CD4-positive, alpha-beta T cell treated with Interleukin-4 for 1 hour (primary cell): ENCODE measurements at places on chromosomes 6 and 20.

- no peak for DNase-seq
Measured at GRCh38 chr6:84415517-84415916, 188.1 kb upstream of the CEP162 start.

- no peak for DNase-seq
Measured at GRCh38 chr20:38220587-38221118, 39.9 kb downstream of the KIAA1755 start.

DNA sequence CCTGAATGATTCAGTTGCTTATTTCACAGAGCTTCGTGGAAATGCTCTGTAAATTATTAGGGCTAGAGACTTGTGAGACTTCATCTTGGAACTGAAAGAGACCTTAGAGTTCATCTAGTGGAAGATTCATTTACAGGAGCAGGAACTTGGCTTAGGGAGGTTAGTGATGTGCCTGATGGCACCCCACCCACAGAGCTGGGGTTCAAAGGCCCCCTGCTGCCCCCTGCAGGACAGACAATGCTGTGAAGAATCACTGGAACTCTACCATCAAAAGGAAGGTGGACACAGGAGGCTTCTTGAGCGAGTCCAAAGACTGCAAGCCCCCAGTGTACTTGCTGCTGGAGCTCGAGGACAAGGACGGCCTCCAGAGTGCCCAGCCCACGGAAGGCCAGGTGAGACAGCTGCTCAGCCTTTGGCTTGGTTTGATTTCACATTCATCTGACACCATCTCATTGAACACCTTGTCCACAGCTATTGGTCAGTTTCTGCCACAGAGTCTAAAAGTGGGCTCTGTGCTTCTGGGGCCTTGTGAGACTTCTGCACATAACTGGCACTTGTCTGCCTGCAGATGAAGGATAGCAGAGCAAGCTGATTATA is 25.1 kb downstream of the MYBL2 start:
- DNase-seq, result peak; percentile 46

DNA sequence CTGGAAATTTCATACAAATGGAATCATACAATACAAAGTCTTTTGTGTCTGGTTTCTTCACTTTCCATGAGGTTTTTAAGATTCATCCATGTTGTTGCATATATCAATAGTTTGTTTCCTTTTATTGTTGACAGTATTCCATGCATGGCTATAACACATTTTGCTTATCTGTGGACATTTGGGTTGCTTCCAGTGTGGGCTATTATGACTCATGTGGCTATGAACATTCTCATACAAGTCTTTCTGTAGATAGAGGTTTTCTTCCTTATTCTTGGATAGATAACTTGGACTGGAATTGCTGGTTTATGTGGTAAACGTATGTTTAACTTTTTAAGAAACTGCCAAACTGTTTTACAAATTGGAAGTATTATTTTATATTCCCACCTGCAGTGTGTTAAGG is 30.0 kb upstream of the KIF6 start:
- DNase-seq, result no peak

DNA sequence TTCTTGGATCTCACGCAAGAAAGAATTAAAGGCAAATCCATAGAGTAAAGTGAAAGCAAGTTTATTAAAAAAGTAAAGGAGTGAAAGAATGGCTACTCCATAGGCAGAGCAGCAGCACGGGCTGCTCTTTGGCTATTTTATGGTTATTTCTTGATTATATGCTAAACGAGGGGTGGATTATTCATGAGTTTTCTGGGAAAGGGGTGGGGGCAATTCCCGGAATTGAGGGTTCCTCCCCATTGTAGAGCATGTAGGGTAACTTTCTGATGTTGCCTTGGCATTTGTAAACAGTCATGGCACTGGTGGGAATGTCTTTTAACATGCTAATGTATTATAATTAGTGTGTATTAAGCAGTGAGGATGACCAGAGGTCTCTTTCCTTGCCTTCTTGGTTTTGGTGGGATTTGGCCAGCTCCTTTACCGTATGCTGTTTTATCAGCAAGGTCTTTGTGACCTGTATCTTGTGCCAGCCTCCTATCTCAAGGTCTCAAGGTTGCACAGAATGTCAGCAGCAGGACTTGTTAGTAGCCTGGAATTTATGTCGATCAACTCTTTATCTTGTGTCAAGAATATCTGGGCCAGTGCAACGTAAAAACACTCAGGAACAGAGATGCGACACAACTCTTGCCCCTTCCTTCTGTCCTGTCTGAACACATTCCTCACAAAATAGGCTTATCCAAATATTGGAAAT is 931.4 kb downstream of the QKI start:
- DNase-seq, result no peak
